ENCODE measurements at places on chromosomes 6 and 20.

- DNase-seq: no peak
Observed at GRCh38 chr20:8254911-8255582, 123.0 kb downstream of the PLCB1 start.

DNA sequence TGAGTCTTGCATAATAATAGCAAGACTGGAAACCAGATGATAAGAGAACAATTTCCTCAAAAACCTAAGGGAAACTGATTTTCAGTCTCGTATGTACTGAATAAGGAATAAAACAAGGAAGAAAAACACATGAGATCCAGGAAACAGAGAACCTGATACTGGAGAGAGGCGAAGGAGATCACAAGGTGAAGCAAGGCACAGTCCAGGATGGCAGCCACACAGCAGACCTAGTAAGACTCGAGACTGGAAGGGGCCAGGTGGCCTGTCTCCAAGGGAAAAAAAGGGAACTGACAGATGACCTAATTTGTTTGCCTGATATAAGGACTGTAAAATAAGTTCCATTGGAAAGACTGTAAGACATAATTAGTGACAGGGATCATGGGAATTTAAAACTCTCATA, 71.1 kb downstream of the TASP1 start:
- DNase-seq: no peak

DNA sequence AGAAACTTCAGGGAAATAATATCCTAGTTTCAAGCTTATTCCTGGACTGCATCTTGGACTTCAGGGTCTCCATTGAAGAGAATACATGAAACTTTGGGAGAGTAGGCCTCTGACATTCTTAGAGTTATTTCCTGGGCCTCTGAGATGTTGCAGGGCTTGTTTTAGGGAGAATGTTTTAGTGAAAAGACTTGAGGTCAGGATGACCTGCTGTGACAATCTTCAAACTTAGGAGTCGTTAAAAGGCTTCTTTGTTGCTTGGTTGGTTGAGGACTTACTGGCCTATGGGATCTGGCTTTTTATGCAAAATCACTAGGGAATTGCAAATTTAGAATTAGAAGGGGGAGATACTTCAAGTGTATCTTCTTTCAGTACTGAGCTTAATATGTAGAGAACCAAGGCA, 613.2 kb upstream of the FLRT3 start:
- no peak for DNase-seq

GRCh38 chr6:107822176-107823046, 1.7 kb downstream of the SCML4 start:
- no peak for DNase-seq

GRCh38 chr6:79536585-79536953, 661 bp downstream of the LCA5 start:
- no peak for DNase-seq

DNA sequence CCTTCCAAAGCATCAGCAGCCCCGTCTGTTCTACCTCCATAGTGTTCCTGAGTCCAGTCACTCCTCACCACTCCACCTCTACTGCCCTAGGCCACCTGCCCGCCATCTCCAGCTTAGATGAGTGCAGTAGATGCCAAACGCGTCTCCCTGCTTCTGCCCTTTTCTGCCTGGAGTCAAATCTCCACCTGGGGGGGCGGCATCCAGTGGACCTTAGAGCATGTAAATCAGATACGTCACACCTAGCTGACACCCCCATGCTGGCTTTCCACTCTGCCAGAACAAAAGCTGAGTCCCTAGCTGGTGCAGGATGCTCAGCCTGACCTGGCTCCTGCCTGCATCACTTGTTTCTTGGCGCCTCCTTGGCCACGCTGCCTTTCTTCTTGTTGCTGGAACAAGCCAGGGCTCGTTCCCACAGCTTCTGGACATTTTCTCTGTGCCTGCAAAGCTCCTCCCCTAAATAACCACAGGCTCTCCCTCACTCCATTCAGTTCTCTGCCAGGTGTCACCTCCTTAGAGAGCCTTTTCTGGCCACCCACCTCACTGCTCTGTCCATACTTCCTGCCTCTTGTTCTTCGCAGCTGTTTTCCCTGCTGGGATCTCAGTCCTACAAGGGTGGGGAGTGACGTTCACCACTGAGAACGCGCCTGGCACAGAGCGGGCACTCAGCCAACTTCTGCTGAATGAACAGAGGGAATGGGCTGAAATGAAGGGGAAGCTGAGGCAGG, 5.8 kb downstream of the DDR1 start:
- DNase-seq: no peak

- no peak for DNase-seq
Observed at GRCh38 chr20:58790454-58790853, 60.2 kb downstream of the GNAS-AS1 start.

DNA sequence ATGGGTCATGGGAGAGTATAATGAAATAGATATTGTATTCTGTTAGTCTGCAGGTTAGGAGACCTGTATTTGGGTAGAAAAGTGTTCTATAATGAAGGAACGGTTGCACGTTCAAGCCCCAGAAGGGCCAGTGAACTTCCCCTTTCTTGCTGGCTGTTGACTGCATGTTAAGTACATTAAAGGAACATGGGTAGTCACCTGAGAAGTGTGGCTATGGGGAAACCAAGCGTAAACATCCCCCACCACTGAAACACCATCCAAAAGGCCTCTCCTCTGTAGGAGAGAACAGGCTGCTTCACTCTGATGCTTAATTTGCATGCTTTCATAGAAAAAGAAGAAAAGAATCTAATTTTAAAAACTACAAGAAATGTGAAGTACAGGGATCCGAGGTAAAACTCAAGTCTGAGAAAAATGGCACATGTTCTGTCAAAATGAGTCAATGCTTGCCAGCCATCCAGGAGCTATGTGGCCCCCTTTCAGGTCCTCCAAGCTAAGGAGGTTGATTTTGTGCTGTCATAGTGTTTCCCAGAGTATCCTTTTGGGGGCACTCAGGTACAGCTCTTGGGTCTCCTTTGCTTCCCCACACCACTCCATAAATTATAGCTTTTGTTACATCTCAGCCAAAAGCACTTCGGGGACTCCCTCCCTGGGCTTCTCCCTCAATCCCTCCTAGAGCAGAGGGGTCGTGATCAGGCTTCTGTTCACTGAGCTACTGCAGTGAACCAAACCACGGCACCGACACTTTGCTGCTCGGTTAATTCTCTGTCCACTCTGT, 283.7 kb upstream of the AGPAT4 start:
- no peak for DNase-seq

DNA sequence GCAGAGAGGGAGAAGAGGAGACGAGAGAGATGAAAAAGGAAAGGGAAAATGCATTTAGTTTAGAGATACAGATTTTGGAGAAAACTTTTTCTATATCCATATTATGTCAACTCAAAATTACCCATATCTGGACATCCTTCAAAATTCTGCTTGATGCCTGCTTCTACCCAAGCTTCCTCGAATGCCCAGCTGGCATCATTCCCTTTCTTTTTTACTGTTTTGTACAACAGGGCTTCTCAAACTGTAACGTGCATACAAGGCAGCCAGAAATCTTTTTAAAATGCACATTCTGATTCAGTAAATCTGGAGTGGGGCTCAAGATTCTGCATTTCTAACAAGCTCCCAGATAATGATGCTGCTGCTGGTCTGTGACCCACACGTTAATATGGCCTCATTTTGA, 462.8 kb upstream of the CHD6 start:
- DNase-seq: no peak

DNA sequence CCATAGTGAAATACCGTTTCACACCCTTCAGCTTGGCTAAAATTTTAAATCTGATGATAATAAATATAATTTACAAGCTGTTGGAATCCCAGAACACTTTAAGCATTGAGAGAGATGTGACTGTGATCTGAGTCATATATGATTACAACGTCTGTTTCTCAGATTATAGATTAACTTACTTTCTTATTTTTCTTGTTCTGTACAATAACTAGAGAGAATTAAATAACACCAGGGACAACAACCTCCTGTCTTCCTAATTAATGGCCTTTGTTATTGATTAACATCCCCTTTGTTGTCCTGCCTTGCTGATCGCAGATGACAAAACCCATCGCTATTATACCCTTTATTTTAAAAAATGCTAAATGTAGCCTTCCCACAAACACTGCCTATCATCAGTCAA, 87.8 kb upstream of the EZR start:
- no peak for DNase-seq

DNA sequence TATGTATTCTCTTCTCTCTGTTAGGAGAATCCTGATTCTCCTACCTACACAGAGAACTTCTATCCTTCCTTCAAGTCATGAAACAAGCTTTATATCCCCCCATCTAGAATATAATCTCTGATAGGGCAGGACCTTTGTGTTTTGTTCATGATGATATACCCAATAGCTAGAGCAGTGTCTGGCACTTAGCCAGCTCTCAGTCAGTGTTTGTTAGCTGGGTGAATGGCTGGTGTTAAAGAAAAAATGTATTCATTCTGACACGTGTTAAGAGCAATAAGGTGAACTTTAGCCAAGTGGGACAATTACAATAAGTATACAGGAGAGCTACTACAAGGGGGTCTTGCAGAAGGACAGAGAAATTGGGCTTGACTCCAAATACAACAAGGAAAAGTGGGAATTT, 34.3 kb upstream of the TNFRSF21 start:
- no peak for DNase-seq

GRCh38 chr20:36773107-36773596, 411 bp downstream of the DSN1 start:
- no peak for DNase-seq

- no peak for DNase-seq
Observed at GRCh38 chr20:37990571-37991151, 42.6 kb downstream of the TTI1 start.

DNA sequence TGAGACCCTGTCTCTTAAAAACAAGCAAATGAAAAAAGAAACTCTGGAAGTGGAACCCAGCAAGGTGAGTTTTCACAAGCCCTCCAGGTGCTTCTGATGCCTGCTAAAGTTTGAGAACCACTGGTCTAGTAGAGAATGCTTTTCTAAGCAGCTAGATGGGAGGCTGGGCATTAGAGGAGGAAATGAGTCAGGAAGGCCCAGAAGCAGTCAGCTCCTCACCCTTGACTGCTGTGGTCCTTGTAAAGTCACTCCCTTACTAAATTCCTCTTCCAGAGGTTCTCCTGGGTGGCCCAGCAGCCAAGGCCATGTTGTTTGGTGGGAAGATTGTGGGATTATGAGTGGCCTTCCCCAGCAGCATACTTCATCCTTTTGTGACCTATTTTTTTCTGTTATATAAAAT, 52.0 kb upstream of the FYN start:
- DNase-seq: peak; percentile 23

GRCh38 chr20:60036746-60037499, 78.7 kb downstream of the CDH26 start:
- DNase-seq: peak; percentile 53

- DNase-seq: no peak
Observed at GRCh38 chr20:4087923-4088322, 72.6 kb upstream of the RNF24 start.

- no peak for DNase-seq
Observed at GRCh38 chr6:62345446-62345845, 59.4 kb upstream of the KHDRBS2 start.

DNA sequence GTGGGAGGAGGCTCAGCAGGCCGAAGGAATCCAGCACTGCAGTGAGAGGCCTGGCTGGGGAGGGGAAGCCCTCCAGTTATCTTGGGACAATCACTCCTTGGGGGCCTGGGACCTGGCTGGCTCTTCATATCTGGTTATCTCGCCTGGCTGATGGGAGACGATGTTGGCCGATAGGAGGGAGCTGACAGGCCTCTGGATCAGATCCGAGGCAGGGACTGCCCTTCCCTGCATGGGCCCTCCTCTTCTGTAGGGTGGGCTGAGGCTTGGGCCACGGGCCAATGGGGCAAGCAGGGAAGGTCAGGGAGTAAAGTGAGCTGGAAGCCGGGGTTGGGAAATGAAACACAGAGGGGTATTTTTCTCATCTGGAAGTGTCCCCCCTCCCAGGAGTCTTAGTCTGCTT, 25.2 kb downstream of the MANBAL start:
- no peak for DNase-seq

GRCh38 chr6:166516251-166516884, 70.1 kb downstream of the RAMACL start:
- DNase-seq: no peak

DNA sequence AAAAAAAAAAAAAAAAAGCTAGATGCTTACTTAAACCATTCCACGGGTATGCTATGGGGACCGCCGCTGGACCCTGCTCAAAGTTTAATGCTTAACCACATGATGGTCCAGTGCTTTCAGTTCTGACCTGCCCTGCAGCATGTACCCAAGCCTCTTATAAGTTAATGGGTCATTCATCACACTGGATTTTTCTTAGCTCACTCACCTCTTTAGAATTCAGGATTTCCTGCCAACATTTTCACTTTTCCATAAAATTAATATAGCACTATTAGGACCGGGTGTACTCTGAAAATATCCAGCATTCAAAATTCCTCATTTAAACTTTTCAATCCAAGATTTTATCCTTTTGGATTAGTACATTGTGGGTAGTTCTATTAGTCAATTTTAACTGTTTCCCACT, 140.8 kb downstream of the ALDH8A1 start:
- peak; percentile 33 for DNase-seq

All from HTR-8/SVneo (cell line).